ENCODE measurements at places on chromosomes 4 and X.

DNA sequence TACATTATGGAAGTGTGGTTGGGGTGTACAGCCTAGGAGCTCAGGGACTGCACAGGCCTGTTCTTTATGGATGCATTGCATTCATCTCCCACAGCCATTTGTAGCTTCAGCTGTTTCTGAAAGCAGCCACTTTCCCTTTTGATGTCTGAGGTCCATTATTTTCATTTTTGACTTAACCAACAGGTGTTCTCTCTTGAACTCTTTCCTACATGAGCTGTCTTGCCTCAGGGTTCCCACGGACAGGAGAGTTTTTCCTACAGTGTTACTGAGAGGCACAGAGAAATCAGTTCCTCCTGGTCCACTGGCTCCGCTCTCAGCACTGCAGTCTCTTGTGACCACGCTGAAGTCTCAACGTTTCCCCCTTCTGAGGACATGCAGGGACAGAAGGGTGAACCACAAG, 87.2 kb downstream of the RASL11B start:
- no peak for DNase-seq

GRCh38 chr4:184444953-184445309, 29.4 kb downstream of the IRF2 start:
- no peak for DNase-seq

- DNase-seq, result no peak
Measured at GRCh38 chrX:1661922-1662221, 47.0 kb downstream of the ASMT start.

DNA sequence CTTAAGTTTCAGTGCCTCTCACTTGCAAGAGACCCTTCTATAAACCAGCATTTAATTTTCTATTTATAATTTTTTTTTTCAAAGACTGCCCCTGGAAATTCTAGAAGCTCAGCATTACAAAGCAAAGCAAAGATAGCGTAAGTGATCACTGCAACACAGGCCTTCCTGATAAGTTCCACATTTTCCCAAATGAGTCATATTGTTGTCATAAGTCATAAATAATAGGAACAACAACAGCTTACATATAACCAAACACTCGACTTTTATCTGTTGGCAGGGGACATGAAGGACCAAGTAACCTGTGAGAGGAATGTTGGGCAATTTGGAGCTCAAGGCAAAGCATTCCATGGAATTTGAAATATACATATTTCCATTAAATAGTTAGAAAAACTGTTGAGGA, 815.5 kb downstream of the DMD start:
- no peak for DNase-seq

- DNase-seq, result no peak
Measured at GRCh38 chr4:53195815-53196661, 169.8 kb downstream of the SCFD2 start.

GRCh38 chr4:145390571-145390970, 91.1 kb upstream of the SMAD1 start:
- DNase-seq, result no peak

GRCh38 chr4:155999725-156000124, 46.1 kb upstream of the CTSO start:
- no peak for DNase-seq
